ENCODE measurements at places on chromosomes 7 and 10.

- DNase-seq: no peak
These were observed 150.2 kb upstream of the CDK1 start for GRCh38 chr10:60627778-60628748.

GRCh38 chr7:739983-740942, 13.2 kb upstream of the PRKAR1B start:
- no peak for DNase-seq

DNA sequence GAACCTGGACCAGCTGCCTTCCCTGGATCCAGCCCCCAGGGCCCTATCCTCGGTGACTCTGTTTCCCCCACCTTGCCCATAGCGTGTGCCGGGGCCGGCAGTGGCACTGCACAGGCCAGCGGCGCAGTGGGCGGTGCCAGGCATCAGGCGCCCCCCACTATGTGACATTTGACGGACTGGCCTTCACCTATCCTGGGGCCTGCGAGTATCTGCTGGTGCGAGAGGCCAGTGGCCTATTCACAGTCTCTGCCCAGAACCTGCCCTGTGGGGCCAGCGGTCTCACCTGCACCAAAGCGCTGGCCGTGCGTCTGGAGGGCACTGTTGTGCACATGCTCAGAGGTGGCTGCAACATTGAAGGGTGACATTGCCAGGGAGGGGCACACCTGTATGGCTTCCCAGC, 12.0 kb upstream of the ZNF467 start:
- DNase-seq: no peak

GRCh38 chr10:60708666-60709065, 69.6 kb upstream of the CDK1 start:
- no peak for DNase-seq

GRCh38 chr7:35700865-35701264, 5.9 kb upstream of the HERPUD2 start:
- DNase-seq: no peak

DNA sequence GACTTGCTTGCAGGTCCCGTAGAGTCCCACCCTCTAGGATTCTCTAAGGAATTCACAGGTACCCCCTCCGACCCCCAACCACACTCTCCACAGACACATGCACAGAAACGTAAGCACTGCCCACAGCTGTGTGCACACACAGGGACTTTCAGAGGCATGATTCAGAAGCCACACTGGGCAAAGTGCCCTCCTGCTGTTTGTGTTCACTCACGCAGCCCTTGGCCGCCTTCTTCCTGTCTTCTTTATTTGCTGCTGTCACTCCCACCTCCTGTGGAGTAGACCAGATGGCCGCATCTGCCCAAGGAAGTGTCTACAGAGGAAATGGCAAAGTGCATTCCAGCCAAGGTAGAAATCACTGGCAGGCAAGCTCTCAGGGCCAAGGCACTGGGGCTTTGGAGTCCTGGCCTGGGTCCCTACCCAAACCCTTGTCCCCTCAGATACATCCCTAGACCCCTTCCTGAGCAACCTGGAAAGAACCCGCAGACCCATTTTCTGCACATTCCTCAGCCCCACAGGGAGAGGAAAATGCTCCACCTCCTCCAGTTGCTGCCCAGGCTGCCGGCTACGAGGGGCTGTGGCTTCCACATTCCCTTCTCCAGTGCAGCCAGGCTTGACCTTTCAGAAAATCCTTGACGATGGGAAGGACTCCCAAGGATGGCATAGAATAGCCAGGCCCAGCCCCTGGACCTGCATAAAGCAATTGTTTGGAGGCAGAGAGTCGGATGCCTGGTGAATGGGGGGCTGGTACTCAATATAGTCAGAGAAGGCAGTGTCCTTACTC, 21.6 kb upstream of the GIMAP8 start:
- DNase-seq: no peak

DNA sequence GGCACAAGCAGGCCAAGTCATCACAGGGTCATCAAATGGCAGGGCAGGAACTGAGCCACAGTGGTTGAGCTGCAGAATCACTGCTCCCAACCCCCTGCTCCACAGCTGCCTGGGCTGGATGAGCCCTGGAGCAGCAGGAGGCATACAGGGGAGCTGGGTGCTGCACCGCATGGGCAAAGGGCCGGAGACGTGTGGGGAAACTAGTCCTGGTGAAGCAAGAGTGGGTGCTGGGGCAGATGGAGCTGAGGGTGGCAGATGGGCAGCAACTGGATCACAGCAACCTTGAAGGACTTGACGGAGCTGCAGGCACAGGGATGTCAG, 16.0 kb upstream of the VOPP1 start:
- no peak for DNase-seq
